Fibroblast of lung (primary cell): ENCODE measurements at places on chromosomes 3 and 15.

- no peak overlapping the region for H3K4me3 ChIP-seq
- no peaks in the 10 kb centered on the region for H3K27me3 ChIP-seq
- no peaks in the 10 kb centered on the region for H3K4me1 ChIP-seq
- no peak overlapping the region for H3K27ac ChIP-seq
- H3K36me3 ChIP-seq = no peaks in the 10 kb centered on the region
Measured at GRCh38 chr3:109640146-109640652, 302.9 kb upstream of the DPPA4 start.

DNA sequence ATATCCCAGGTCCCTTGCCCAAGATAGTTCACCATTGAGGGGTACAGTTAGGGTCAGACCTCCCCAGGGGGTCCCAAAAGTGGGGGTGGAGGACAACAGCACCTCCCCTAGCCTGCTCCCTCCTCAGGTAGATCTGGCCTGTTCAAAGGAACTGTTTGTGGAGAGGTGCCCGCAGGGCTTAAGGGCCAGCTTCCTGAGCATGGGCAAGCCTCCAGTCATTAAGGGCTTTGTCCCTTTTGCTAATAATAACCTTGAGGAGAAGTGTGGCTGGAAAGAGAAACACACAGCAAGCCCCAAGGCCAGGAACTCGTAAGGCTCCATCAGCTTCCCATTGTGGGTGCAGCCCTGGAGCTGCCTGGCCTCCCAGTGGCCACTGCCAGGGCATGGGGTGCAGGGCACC, 47.4 kb downstream of the ISG20 start:
- DNase-seq = no peak
- no peak overlapping the region for H3K27ac ChIP-seq

GRCh38 chr3:61978460-61979419, 394.6 kb downstream of the FEZF2 start:
- H3K27ac ChIP-seq = no peak overlapping the region
- H3K4me1 ChIP-seq = no peaks in the 10 kb centered on the region
- DNase-seq = peak; percentile 47
- no peak overlapping the region for H3K4me3 ChIP-seq
- H3K36me3 ChIP-seq = no peaks in the 10 kb centered on the region

DNA sequence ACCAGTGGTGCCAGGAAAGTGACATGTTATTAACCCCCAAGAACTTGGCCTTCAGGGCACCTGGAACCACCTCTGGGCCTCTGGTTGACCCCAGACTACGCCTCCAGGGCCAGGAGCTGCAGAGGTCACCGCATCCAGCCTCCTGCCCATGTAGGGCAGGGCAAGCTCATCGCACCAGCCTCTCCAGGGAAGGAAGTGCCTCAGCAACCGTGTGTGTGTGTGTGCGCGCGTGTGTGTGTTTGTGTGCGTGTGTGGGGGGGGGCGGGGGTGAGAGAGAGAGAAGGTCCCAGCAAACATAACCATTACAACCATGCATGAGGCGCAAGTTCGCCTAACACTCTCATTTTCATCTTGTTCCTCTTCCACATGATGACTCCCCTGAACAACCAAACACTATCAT, 31.8 kb downstream of the RAB6B start:
- H3K4me1 ChIP-seq = no peaks in the 10 kb centered on the region
- no peak overlapping the region for H3K27ac ChIP-seq
- H3K27me3 ChIP-seq = peaks cover 4% of the 10 kb centered on the region
- H3K4me3 ChIP-seq = no peak overlapping the region
- no peak for DNase-seq
- H3K36me3 ChIP-seq = no peaks in the 10 kb centered on the region

GRCh38 chr3:151580591-151580990, 119.7 kb upstream of the IGSF10 start:
- peak; percentile 89 for DNase-seq
- H3K36me3 ChIP-seq = no peaks in the 10 kb centered on the region
- H3K27ac ChIP-seq = no peak overlapping the region
- H3K4me3 ChIP-seq = no peak overlapping the region
- H3K4me1 ChIP-seq = no peaks in the 10 kb centered on the region
